ENCODE measurements at places on chromosomes 11 and 22. TPM values are rescaled to one million over a fixed set of nuclear protein-coding genes. Genes with fewer than 3 reads are reported as not detected.

DNA sequence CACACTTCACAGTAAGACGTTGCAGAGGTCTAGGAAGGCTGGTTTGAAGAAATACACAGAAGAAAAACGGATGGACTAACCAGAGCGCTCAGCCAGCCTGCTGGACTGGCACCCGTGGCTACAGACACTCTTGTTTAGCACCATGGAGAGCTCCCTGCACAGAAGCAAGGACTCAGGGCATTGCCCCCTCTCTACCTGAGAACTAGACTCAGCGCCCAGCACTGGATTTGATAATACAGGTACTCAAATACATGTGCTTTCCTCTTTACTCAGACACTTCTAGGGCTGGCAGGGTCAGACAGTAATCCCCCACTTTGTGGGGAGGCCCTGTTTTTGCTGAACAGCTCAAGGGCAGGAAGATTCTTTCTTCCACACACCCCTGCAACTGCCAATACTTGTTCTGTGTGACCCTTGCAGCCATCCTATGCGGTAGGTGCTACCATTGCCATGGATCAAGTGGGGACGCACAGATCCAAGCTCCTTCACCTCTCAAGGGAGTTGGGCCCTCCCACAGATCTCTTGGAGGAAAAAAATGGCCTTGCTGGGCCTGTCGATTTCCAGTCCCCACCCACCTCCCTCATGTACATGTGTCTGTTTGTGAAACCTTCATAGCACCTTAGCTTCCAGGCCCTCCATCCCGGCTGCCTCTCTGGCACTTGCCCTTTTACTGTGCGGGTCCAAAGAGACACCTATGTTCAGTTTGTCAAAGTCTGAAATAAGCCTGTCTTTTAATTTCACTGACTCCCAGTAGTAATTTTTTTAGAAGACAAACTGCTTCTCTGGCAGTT lies 5.1 kb upstream of the P2RX6 start:
- peaks cover 9% of the 10 kb centered on the region for H3K4me1 ChIP-seq
- peaks cover 9% of the 10 kb centered on the region for H3K27me3 ChIP-seq
- DNase-seq, result peak; percentile 84
- H3K36me3 ChIP-seq, result no peaks in the 10 kb centered on the region

- DNase-seq, result no peak
- no peak overlapping the region for H3K27ac ChIP-seq
- no peak overlapping the region for H3K4me3 ChIP-seq
- no peaks in the 10 kb centered on the region for H3K27me3 ChIP-seq
- peaks cover 20% of the 10 kb centered on the region for H3K4me1 ChIP-seq
- H3K36me3 ChIP-seq, result no peaks in the 10 kb centered on the region
Measured at GRCh38 chr11:11524436-11525061, 97.3 kb downstream of the GALNT18 start.

- H3K4me1 ChIP-seq, result peaks cover 8% of the 10 kb centered on the region
- no peaks in the 10 kb centered on the region for H3K27me3 ChIP-seq
- H3K36me3 ChIP-seq, result peaks cover 90% of the 10 kb centered on the region
- DNase-seq, result no peak
Measured at GRCh38 chr11:48150213-48150612, 66.4 kb upstream of the OR4B1 start.

DNA sequence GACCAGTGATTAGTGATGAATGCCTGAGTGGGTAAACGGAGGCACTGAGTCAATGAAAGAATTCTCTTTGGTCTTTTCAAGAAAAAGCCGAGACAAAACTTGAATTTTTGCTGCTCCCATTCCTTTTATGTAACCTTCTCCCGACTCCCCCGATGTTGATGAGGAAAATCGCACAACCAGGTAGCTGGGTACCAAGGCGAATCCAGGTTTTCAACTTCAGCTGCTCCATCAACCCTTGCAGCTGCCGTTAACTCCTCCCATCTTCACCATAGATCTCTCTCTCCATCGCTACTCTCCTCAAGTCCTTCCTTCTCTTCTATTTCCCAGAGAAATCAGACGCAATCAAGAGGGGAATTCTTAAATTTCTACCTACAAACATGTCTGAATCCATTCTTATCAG lies 611 bp upstream of the USP2 start:
- no peaks in the 10 kb centered on the region for H3K36me3 ChIP-seq
- H3K27ac ChIP-seq, result no peak overlapping the region
- peaks cover 10% of the 10 kb centered on the region for H3K4me1 ChIP-seq
- peaks cover 3% of the 10 kb centered on the region for H3K27me3 ChIP-seq

- no peaks in the 10 kb centered on the region for H3K36me3 ChIP-seq
- H3K27ac ChIP-seq, result no peak overlapping the region
- H3K27me3 ChIP-seq, result no peaks in the 10 kb centered on the region
- DNase-seq, result no peak
Measured at GRCh38 chr11:132564091-132564885, 968.0 kb downstream of the OPCML start.

DNA sequence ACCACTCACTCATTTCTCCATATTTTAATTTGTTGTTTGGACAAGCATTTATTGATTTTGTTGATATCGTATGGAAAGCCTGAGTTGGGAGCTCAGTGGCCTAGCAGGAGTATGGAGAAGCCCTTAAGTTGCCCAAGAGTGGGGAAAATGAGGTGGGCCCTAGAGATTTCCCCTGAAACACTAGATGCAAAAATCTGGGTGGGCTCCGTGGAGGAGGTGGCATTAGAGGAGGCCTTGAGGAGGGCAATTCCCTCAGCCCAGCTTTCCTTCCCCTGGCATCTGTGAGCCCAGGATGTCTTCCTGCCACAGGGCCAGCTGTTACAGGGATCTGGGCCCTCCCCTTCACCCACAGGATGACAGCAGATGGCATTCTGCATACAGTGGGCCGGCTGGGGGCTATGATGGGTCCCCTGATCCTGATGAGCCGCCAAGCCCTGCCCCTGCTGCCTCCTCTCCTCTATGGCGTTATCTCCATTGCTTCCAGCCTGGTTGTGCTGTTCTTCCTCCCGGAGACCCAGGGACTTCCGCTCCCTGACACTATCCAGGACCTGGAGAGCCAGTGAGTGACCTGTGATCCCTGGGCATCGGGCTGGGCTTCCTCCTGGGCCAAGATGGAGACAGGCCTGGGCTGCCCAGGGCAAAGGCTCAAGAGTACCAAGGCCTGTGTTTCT lies 21.6 kb upstream of the SLC22A12 start:
- no peak overlapping the region for H3K27ac ChIP-seq
- H3K4me1 ChIP-seq, result peaks cover 6% of the 10 kb centered on the region
- peaks cover 6% of the 10 kb centered on the region for H3K27me3 ChIP-seq
- no peak overlapping the region for H3K4me3 ChIP-seq
- no peak for DNase-seq

- no peak for DNase-seq
- peak overlapping the region; percentile 63 for H3K27ac ChIP-seq
- H3K4me3 ChIP-seq, result peak overlapping the region; percentile 55
- peaks cover 26% of the 10 kb centered on the region for H3K36me3 ChIP-seq
Measured at GRCh38 chr11:65390099-65390941, 3.9 kb downstream of the FRMD8 start.

GRCh38 chr11:47857485-47857884 lies 9.3 kb upstream of the NUP160 start:
- no peaks in the 10 kb centered on the region for H3K27me3 ChIP-seq
- no peak overlapping the region for H3K4me3 ChIP-seq
- peaks cover 15% of the 10 kb centered on the region for H3K4me1 ChIP-seq

The SULT4A1 gene
- not detected for total RNA-seq

The PARVA gene
- not detected for total RNA-seq

Data from activated CD4-positive, alpha-beta T cell treated with anti-CD3 and anti-CD28 coated beads, Interleukin-2, amount 10 ng/mL, durations not matched to agents 24 days and 14 days (primary cell).